ENCODE measurements at places on chromosomes 12 and 14.

GRCh38 chr12:4460761-4461160 is 15.1 kb upstream of the FGF6 start:
- no peak for DNase-seq

- DNase-seq = no peak
Measured at GRCh38 chr14:78086342-78086741, 83.8 kb upstream of the NRXN3 start.

DNA sequence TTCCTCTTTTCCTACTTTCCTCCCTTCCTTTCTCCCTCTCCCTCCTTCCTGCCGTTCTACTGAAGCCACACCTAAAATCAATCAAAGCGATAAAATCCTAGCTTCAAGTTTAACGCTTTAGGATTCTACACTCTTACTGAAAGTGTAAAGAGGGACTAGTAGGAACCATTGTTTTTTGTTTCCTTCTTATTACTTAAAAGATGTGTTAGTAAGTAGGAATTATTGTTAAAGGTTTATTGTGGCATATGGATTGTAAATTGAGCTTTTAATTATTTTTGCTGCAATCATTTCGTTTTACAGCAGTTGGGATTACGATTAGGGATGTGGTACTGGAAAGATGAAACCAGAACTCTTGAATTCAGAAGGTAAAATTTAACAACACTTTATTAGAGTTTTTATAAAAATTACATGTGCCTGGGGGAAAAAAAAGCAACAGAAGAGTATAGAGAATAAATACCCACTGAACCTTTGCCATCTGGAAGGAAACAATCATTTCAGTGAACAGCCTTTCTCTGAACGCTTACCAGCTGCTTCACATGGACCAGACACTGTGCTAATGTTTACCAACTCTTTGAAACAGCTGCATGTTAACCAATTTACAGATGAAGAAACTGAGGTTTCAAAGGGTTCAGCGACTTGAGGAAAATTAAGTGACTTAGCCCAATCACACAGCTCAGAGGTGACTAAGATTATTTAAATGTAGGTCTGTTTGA is 1.0 kb downstream of the PPP1R36 start:
- no peak for DNase-seq

GRCh38 chr12:49347311-49348193 is 864 bp downstream of the DNAJC22 start:
- peak; percentile 71 for DNase-seq

DNA sequence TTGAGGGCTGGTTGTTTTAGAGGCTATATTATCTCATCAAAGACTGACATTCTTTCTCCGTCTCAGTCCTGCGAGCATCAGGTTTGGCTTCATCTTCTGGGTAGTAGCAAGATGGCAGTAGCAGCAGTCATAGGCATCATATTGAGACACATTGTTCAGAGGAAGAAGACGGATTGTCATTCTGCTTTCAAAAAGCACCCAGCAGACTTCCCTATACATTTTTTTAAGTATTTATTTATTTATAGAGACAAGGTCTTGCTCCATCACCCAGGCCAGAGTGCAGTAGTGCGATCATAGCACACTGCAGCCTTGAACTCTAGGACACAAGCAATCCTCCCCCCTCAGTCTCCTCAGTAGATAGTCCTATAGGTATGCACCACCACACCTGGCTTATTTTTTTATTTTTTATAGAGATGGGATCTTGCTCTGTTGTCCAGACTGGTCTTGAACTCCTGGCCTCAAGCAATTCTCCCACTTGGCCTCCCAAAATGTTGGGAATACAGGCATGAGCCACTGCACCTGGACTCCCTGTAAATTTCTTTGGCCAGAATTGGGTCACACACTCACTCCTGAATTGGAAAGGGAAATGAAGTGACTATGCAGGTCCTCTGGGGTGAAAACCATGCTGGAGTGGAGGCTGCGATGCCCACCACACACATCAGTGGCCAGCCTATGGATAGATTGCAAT is 125.4 kb downstream of the SLC38A6 start:
- DNase-seq = no peak

DNA sequence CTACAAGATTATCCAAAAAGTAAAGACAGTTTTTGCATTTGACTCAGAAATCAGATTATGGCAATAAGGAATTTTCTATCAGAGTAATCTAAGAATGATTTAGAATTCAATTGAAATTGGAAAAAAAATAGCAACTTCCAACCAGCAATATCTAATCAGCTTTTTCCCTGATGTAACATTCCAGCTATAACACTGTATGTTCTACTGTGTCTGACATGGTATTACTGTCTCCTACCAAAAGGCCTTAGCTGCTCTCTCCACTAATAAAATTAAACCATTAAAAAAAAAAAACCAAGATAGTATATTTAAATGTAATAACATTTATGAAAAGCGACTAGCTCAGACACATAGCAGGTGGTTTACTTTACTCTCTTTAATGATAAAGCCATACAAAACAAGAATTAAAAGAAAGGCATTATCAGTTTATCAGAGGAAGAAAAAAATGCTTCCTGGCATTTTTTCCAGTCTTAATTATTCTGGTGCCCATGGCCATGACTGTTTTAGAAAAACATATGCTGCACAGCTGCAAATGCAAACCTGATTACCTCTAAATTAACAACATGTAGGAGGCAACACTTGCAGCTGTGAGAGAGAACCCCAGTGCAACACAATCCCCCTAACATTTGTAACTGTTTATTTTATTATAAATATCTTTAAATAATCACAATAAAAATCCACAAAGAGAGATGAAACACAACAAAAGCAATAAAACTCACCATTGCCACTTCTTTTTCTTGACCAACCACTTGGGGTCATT is 28.8 kb downstream of the PHLDA1 start:
- DNase-seq = no peak

DNA sequence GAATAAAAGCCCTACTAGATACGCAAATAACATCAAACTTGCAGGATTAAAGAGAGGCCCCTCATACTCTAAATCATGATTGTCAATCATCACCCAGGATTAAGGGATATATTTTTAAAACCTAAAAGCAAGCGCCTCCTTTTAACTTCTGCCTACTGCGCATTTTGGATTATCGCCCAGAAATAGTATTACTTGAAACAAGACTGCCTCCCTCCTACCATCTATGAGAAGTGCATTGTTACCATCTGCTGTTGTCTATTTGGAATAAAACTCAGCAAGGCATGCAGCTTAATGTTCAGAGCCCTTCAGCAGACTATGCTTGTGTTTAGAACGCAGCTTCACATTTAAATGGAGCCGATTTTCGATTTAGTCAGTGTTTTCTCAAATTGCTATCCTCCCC is 79.6 kb downstream of the EXOC5 start:
- no peak for DNase-seq

GRCh38 chr14:102043251-102044025 is 43.4 kb downstream of the HSP90AA1 start:
- no peak for DNase-seq

- no peak for DNase-seq
Measured at GRCh38 chr14:87108726-87109125, 884.3 kb downstream of the GALC start.

DNA sequence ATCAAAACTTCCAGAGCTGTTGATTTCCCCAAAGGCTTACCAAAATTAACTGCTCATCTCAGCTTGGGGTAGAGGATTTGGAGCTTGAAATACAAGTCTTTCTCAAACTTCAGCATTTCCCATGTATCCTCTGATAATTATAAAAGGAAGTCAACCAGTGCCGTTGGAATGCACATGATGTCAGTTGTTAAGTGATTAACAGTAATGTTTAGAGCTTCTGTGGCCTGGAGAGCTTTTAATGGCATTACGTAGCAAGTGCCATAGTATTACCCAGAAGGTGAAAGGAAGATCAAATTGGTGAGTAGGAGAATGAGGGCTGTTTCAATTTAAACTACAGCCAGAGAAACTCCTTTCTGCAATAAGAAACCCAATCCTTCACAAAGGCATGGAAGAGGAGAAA is 62.5 kb upstream of the PTPRR start:
- DNase-seq = no peak

DNA sequence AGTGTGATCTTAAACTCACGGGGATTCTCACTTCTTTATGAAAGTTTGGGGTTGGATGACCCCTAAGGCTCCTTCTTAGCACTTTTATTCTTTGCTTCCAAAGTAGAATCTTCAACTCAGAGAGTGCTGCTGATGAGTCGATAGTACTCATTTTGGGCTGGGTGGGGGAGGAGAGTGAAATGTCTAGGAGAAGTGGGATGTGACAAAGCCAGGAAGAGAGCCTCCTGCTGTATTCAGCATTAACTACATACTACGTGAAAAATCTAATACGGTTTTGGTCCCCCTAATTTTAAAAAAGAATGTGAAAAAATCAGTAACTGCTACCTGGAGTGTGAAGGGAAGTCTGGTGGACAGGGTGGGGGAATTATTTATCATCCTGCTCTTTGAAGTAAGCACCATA is 148.3 kb downstream of the SAMD4A start:
- DNase-seq = no peak

GRCh38 chr14:61569812-61570548 is 125.3 kb upstream of the HIF1A start:
- no peak for DNase-seq

GRCh38 chr14:94322648-94323570 is at the start of gene SERPINA6:
SERPINA6 (minus strand) TSS chr14:94323336; CDS start chr14:94314648, 8,688 bp downstream.
- DNase-seq = no peak

- DNase-seq = no peak
Measured at GRCh38 chr12:102869571-102869970, 47.5 kb downstream of the PAH start.

DNA sequence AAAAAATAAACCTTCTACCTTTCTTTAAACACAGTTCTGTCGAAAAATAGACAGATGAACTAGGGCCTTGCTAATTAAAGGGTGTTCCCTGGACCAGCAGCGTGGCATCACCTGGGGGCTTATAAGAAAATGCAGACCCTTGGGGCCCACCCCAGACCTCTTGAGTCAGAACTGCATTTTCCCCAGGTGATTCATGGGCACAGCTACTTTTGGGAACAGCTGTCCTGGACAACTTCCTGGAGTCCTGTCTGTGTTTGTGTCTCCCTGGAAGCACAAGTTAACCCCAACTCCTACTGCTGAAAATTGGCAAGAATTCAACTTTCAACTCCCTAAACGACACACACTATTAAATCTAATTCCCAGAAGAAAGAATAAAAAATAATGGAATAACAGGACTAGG is 17.8 kb downstream of the FBLN5 start:
- DNase-seq = no peak

DNA sequence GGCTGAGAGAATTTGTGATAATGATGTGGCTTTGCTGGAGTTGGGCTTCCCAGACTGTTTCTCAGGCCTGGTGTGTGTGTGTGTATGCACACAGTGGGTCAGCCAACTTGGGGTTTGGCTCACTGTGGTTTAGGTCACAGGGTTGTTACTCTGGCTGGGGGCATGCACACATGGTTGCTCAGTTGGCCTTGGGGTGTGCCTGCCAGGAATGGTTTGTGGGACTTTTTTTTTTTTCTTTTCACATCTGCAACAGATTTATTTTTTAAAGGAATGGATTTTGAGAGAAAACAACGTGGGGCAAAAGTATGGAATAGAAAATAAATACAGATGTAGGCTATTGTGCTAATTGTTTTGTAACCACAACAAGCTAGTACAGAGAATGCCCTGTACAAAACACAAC is 25.0 kb upstream of the GTF2A1 start:
- DNase-seq = no peak

- no peak for DNase-seq
Measured at GRCh38 chr12:54463484-54463883, 9.9 kb downstream of the GTSF1 start.

DNA sequence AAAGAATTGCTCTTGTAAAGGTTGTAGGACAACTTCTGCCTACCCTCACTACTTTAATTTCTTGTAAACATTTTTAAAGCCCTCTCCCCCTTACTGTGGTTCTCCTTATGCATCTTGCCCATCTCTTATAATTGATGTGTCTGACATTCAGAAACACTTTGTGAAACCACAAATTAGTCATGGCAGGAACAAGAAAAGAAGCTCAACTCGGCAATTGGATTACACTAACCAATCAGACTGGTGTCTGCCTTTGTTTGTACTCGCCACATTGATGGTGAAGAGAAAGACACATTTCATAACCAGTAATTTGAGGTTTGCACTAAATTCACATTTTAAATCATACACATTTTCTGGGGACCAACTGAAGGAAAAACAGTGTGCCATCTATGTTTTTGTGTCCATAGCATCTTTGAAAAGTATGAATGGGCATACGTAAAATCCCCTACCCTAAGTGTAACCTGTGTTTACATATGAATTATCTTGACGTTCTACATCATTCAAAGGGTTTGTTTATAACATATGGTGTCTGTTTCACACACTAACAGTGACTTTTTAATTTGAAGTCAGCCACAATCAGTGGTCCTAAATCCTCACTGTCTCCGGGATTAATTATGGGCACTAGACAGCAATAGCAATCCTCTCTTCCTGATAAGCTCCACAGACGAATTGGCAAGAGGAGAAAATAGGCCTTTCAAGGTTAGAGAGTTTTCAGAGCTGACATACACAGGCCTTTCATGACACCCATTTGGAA is 49.9 kb downstream of the OTX2 start:
- DNase-seq = no peak

- DNase-seq = no peak
Measured at GRCh38 chr14:105250008-105250366, 1.7 kb downstream of the BTBD6 start.

- DNase-seq = no peak
Measured at GRCh38 chr14:53368711-53369201, 215.6 kb upstream of the DDHD1 start.

DNA sequence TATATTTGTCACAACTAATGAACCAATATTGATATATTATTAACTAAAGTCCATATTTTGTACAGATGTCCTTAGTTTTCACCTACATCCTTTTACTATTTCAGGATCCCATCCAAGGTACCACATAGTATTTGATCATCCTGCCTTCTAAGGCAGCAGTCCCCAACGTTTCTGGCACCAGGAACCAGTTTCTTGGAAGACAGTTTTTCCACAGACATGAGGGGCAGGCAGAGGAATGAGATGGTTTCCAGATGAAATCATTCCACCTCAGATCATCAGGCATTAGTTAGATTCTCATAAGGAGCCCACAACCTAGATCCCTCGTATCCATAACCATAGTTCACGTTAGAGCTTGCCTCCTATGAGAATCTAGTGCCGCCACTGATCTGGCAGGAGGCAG is 82.8 kb upstream of the BCL2L14 start:
- DNase-seq = no peak

DNA sequence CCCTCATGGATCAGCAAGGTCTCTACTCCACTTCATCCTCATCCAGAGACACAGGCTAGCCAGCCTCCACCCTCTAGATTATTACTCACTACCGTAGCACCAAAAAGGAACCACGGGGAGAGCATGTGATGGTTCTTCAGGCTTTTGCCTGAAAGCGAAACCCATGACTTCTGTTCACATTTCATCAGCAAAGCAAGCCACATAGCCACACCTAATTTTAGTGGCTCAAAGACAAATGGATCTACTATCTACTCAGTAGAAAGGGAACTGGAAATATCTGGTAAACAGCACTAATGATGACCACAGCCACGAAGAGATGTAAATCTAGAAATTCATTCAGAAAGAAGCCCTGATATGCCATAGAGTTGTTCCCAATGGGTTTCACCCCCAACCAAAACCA is 51.4 kb downstream of the VCPKMT start:
- DNase-seq = no peak
